ENCODE measurements at places on chromosomes 5 and 9.

- DNase-seq: no peak
These were observed 25.9 kb upstream of the CFAP157 start for GRCh38 chr9:127680846-127681245.

GRCh38 chr9:7507566-7508270 lies 291.9 kb downstream of the DMAC1 start:
- no peak for DNase-seq

- DNase-seq: no peak
These were observed 30.4 kb upstream of the MTMR12 start for GRCh38 chr5:32343058-32343672.

DNA sequence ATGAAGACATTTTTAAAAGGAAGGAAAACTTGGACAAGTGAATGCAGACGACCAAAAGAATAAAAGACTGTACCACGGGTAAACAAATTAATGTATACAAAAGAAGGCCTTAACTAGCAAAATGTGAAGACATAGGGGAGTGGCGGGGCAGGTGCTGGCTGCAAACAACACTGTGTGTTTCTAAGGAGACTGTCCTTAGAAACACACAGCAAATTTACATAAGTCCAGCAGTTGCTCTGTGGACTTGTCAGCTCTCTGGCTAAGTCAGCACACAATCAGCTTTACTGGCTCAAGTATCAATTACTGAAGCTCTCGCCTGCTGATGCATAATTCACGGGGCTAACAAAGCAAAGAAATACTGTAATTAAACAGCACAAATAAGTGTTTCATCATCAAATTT lies 24.8 kb downstream of the PTBP3 start:
- DNase-seq: no peak

DNA sequence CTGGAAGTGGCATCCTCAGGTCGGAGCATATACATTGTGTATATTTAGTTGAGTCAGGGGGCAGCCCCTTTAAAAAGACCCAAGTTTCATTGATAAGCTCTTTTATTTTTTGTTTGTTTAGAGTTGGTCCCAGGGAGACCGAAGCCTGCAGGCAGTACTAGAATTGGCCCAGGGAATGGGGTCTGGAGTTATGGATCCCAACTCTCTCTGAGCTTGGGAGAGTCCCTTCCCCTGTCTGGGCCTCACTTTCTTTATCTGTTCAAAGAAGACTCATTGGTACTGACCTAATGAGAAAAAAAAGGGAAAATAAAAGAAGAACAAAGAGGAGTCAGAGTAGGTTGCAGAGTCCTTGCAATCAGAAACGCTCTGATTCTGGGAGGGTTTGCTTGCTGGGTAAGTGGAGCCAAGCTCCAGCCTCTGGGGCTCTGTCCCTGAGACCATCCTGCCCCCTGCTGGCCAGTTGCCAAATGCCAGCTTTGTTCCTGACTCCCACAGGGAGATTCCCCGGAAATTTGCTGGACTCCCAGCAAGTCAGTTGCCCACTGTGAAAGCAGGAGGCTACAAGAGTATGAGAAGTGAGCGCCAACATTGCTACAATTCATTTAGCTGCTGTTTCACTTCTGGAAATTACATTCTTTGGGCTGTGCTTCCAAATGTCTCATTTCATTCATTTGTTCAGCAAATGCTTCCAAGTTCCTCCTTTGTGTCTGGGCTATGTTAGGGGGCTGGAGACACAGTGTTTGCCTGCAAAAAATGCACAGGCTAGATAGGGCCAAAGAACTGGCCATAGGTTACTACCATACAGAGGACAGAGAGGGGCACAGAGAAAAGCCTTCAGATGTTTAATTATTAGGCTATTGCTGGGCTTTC lies 156.2 kb downstream of the MELK start:
- DNase-seq: peak; percentile 92

DNA sequence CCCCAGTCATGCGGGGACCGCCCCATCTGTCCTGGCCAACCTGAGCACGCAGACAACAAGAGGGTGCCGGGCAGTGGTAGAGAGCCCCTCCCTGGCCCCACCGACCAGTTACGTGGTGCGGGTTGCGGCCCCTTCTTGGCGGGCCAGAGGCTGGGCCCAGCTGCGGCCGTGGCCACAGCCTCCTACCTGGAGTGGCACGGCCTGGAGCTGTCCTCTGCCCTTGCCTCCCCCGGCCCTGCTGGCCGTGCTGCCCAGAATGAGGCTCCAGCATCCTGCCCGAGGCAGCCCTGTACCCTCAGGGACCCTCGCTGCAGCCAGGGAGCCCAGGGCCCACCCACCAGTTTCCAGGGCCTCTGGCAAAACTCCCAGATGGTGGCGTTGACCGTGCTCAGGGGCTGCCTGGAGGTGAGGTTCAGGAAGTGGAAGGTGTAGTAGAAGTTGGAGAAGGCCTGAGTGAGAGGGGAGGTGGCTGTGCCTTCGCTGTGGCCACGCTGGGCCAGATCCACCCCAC lies 5.7 kb downstream of the ENTPD8 start:
- no peak for DNase-seq

GRCh38 chr5:113000466-113000865 lies 23.9 kb downstream of the DCP2 start:
- no peak for DNase-seq

- DNase-seq: no peak
These were observed 387.9 kb downstream of the DEPDC1B start for GRCh38 chr5:60312098-60312497.

GRCh38 chr9:131140550-131140949 lies 15.2 kb downstream of the NUP214 start:
- no peak for DNase-seq

Measured in islet precursor cell (in vitro differentiated cells).